Left forelimb (tissue), 1 donor: ENCODE measurements at places on chromosomes 16 and 17.
A peak's percentile ranks its signal among the peaks of the same experiment; 100 is the strongest.

- DNase-seq, result no peak
These were observed 24.3 kb upstream of the TMEM220 start for GRCh38 chr17:10754109-10754508.

GRCh38 chr17:82236142-82236971, 7.5 kb downstream of the SLC16A3 start:
- peak; percentile 77 for DNase-seq

DNA sequence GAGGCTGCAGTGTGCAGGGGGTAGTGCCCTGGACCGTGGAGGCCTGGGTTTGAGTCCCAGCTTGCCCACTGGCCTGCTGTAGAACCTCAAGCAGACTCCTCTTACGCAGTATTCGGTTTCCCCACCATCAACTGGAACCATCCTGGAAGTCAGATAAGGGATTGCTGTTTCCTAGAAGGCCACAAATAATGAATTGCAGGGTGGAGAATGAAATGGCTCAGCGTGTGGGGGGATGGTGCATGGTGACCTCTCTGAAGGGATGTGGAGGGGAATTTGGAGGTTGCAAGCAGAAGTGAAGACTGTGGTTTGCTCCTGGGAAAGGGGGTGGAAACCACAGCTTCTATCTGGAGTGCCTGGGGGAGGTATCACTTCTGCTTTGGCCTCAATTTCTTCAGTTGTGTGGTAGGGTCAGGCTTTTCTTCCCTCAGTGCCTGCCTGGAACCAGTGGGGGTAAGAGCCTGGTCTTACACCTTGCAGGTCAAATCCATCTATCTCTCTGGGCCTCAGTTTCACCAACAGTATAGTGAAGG, 1.7 kb downstream of the ADGRG5 start:
- peak; percentile 51 for DNase-seq

DNA sequence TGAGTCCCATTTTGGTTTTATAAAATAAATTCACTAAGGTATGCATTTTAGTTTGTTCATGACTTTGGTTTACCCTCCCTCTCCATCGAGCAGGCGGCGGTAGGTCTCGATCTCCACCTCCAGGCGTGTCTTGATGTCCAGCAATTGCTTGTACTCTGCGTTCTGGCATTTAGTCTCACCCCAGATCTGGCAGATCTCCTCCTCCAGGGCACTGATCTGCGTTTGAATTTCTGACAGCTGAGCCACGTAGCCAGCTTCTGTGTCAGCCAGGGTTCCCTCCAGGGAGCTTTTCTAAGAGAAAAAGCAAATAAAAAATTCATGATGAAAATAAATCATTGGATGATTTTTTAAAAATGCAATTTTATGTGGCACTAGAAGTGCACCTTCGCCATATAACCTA, 4.2 kb downstream of the KRT24 start:
- DNase-seq, result no peak

DNA sequence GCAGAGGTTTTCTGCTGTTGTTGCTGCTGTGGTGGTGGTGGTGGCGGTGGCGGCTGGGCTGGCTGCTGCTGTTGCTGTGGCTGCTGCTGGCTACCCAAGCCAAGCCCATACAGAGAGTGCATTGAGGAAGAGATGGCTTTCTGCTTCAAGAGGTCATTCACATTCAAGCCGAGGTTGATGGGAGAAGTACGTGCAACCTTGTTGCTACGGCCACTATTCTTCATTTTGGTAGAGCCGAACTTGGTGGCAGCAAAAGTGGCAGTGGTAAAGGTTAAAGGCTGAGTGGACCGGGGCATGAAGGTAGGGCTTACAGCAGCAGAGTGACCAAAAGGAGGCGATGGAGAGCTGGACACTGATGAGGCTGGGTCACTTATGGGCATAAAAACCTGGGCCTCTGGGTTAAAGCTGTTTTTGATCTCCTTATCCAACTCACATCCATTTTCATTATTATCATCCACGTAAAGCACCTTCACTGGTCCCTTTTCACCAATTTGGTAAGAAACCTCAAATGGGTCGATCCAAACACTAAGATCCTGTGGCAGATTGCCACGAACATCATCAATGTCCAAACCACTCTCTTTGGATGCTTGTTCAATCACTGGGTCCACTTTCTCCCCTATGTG, 2.8 kb downstream of the TOB1 start:
- no peak for DNase-seq

DNA sequence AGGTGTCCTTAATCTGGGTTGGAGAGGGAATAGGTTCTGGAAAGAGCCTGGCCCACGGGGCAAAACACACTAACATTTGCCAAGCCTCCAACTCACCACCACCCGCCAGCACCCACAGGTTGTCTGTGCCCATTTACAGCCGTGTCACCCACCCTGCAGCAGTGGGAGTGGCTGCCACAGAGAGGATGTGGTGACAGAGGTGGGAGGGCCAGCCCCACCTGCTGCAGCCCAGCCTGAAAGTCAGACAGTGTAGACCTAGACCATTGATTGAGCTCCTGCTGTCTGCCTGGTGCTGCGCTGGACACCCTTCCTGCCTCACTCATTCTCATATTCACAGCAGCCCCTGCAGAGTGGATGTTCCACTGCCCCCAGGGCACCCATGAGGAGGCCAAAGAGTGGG, 44.7 kb downstream of the IL21R start:
- DNase-seq, result no peak

- DNase-seq, result no peak
These were observed 13.5 kb upstream of the C16orf95 start for GRCh38 chr16:87330646-87331045.
